OCI-LY7 (cell line): ENCODE measurements at places on chromosomes 6 and 20.
A peak's percentile ranks its signal among the peaks of the same experiment; 100 is the strongest.

GRCh38 chr6:108884211-108885059 is 36.2 kb downstream of the ARMC2 start:
- DNase-seq: peak; percentile 31

GRCh38 chr20:61733891-61734732 is 331.6 kb downstream of the TAF4 start:
- no peak for DNase-seq

DNA sequence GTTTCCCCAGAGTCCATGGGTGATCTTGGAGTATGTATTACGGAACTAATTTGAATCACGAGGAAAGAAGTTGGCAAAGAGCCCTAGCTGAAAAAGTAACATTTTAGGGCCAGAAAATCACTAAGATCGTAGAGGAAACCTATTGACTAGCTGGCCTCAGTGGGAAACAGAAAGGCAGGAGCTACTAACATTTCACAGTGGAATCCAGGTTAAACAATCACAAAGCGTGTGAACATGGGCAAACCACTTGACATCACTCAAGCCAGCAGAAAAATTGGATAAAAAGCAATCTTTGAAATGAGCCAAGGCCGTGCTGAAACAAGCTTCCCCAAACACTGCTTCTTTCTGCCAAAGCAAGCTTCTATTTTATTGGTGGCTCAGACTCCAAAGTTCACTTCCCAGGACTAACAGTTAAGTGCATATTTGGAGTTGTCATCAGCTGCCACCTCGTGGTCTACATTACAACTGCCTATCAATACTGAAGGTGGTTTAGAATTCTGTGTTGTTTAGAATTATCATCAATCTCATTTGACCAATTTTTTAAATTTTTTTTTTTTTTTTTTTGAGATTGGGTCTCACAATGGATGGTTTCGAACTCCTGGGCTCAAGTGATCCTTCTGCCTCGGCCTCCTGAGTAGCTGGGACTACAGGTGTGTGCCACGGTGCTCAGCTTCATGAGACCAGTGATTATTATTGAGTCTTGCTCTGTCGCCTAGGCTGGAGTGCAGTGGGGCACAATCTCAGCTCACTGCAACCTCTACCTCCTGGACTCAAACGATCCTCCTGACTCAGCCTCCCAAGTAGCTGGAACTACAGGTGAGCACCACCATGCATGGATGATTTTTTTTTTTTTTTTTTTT is 10.6 kb downstream of the RPS10 start:
- DNase-seq: peak; percentile 69

GRCh38 chr20:50193199-50193835 is 2.7 kb downstream of the CEBPB start:
- no peak for DNase-seq

GRCh38 chr6:137112067-137112355 is 61.4 kb downstream of the IL22RA2 start:
- no peak for DNase-seq

DNA sequence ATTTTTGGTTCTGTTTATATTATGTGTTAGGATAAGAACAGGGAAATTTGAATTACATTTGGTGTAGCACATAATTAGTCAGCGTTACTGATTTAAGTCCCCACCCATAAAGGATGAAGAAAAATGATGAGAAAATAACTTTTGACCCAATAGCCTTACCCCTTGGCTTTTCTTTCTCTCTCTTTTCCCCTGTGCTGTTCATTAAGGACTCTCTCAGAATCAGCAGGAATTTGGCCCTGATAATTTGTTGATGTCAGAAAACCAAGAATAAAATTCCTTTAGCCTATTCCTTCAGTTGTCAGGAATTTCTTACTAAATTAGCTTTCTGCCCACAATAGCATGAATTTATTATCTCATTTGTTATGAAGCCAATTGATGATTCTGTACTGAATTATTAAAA is 18.5 kb downstream of the PLCB1 start:
- DNase-seq: no peak

GRCh38 chr6:95794749-95795148 is 217.4 kb downstream of the MANEA start:
- no peak for DNase-seq

GRCh38 chr6:33123732-33124524 is 48.1 kb downstream of the HLA-DPB1 start:
- DNase-seq: peak; percentile 67

DNA sequence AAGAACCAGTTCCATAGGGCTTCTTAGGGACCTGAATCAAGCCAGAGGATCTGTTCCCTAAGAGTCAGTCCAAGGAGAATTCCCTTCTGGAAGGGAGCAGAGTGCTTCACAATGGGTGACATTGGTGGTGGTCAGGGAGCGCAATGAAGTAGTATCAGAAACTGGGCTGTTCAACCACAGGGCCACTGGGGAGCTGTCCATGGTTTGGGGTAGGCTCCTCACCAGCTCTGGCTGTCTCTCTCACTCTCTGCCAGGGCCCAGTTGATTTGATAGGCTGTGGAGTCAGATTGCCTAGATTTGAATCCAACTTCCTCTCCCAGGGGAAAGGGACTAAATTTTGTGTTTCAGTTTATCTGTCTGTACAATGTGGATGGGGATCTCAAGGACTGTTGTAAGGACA is 36.7 kb upstream of the CHD6 start:
- DNase-seq: no peak

DNA sequence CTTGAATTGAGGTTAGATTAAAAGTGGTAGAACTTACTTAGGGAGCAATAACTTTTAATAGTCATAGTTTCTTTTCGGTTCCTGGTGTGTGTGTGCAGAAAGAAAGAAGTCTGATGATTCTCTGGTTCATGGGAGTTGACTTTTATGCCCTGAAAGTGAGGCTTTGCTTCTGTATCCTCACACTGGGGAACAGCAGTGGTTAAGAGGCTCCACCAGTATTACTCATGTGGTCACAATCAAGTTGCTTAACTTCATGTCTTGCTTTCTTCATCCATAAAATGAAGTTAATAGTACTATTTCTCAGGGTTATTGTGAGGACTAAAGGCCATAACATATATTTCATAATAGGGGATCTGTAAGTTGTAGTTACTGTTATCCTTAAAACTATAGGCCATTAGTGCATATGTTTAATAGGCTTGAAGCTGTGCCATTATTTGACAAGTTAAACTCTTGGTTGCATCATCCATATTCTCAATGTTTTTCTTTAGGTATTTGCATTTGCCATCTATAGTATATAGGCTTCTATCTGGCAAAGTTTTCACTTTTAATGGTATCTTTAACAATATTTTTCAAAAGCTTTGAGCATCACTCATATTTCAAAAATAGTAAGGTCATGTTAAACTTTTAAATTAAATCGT is 262.4 kb downstream of the PLCB1 start:
- peak; percentile 29 for DNase-seq

GRCh38 chr6:34953061-34954025 is 64.3 kb downstream of the ANKS1A start:
- DNase-seq: no peak

- DNase-seq: no peak
Observed at GRCh38 chr6:13877051-13877450, 47.7 kb upstream of the RNF182 start.

DNA sequence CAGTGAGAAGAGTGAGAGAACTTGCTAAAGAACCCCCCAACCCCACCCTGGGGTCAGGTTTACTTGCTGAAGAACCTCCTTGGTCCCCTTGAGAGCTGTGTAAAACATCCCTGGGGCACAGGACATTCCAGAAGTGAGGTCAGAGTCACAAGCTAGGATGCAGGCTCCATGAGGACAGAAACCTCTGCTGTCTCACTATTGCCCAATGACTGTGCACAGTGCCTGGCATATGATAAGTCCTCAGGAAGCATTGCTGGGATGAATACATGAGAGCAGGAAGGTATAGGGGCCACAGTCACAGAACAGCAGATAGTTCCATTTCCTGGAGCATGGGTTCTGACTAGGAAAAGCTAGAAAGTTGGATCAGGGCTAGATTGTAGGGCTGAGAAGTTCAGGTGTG is 18.4 kb downstream of the NT5E start:
- no peak for DNase-seq

- DNase-seq: peak; percentile 63
Observed at GRCh38 chr6:155248008-155249001, 15.5 kb upstream of the CLDN20 start.

GRCh38 chr20:62346398-62347150 is 20.5 kb downstream of the LAMA5 start:
- no peak for DNase-seq

DNA sequence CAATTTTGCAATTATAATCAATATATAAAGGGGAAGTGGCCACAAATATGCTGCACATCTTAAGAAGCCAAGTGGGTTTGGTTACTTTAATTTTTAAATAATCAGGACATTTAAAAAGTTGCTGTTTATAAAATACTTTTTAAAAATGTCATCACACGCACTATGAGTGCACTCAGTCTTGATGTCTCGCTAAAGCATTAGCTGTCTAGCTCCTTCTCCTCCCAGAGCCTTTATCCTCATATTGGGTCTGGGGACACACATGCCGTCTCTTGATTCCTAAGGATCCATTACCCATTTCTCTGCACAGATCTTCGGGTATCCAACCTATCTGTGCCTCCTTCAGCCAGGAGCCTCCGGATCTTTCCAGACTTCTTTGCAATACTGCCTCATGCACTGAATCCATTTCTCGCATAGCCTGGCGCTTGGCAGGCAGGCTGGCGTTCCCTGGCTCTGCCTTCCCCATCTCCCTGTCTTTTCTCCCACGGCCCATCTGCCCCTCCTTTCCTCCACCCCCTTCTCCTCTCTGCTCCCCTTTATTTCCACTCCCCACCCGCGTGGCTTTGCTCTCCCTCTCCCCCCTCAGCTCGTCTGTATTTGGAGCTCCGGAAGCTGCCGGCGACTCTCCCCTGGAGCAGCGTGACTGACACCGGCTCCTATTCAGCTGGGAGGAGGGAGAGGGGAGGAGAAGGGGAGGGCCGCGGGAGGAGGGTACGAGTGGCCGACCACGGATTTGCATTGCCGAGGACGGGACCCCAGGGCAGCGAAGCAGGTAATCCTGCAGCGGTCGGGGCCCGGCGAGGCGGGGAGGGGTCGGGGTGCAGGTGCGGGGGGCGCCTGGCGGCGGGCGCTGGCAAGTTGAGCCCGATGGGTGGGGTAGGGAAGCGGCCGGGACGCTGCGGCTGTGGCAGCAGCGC is at the start of gene CAP2:
CAP2 (plus strand) TSS at position 618 of the 914 bp plus-strand sequence. CDS start 27,961 bp downstream, outside the sequence.
- no peak for DNase-seq

- no peak for DNase-seq
Observed at GRCh38 chr6:55255113-55255512, 72.2 kb upstream of the GFRAL start.

- DNase-seq: no peak
Observed at GRCh38 chr6:83365931-83366330, 64.9 kb downstream of the ME1 start.

GRCh38 chr20:53592992-53593465 is 610 bp downstream of the ZNF217 start:
- peak; percentile 51 for DNase-seq

GRCh38 chr20:23296841-23297701 is 53.5 kb upstream of the NXT1 start:
- no peak for DNase-seq

DNA sequence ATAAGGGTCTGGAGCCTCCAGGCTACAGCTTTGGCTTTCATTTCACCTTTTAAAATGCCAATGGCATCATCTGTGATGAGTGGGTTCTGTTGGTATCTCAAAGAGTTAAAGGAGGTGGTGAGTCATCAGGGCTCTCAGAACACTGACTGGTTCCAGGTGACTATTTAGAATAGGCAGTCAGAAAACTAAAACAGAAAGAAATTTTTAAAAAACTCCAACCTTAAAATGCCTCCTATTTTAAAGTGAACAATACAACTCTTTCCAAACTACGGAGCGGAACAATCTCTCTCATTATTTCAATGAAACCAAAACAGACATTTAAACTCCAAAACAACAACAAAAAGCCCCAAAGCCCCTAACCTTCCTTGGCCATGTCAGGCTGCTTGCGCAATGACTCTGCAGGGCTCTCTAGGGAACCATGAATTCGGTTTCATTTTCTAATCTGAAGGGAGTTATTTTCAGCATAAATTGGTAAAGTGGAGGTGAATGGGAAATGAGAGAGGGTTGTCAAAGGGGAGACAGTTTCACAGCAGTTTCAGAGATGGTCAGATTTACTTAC is 194.9 kb downstream of the KIF6 start:
- DNase-seq: no peak

GRCh38 chr6:155045561-155046404 is 50.7 kb downstream of the TIAM2 start:
- no peak for DNase-seq

GRCh38 chr6:12164508-12164770 is 125.7 kb upstream of the EDN1 start:
- DNase-seq: no peak

GRCh38 chr20:48186915-48187314 is 401.6 kb upstream of the SULF2 start:
- DNase-seq: no peak

GRCh38 chr6:2918936-2919335 is 15.8 kb upstream of the SERPINB9 start:
- DNase-seq: no peak

DNA sequence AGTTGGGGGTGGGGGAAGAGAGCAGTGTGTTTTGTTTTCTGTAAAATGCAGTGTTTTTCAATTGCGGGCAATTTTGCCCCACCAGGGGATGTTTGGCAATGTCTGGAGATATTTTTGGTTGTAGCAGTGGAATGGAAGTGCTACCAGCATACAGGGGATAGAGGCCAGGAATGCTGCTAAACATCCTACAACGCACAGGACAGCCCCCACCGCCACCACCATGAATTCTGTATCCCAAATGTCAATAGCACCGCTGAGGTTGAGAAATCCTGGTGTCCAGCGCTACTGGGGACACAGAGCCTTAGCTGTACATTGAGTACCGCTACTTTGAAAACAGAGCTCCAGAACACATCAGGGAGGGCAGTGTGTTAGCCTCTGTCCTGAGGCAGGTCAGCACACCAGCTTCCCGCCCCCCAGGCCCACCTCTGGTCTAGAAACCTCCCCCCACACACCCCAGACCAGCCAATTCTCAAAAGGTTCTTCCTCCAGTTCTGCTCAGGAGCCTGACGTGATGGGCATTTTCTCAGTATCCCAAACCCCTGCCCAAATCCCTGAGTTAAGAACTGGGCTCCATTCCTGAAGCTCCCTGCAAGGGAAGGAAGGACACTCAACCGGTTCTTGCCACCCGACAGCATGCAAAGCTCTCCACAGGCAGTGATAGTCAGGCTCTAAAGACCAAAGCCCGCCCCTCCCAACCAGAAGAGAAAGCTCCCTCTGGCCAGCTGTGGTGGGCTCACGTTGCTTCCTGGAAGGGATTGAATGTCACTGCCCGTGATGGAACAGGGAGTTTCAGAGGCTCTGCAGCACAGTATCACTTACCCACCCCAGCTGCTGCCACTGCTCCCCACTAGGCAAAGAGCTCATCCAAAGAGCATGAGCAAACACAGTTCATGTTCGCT is 321.5 kb upstream of the JARID2 start:
- no peak for DNase-seq
